ENCODE measurements at places on chromosomes 11 and 22. TPM values are rescaled to one million over a fixed set of nuclear protein-coding genes. Genes with fewer than 3 reads are reported as not detected.

Gene BIK
- total RNA-seq: not detected

Gene TRIM6
- 0.72 TPM for total RNA-seq

Gene MFRP
- not detected for total RNA-seq

Gene PGA5
- not detected for total RNA-seq

Gene AIFM3
- total RNA-seq: not detected

Gene ATG16L2
- total RNA-seq: 6.1 TPM

Gene ZNHIT2
- 10.1 TPM for total RNA-seq

Gene OR5B21
- total RNA-seq: not detected

Gene PYGM
- 5.8 TPM for total RNA-seq

Gene TPBGL
- 0.16 TPM for total RNA-seq

Gene LIF
- 9.7 TPM for total RNA-seq

Gene LINC01488
- total RNA-seq: not detected

Gene SLC25A45
- 2.0 TPM for total RNA-seq

Gene MPST
- total RNA-seq: 111 TPM

Measured in cardiac atrium fibroblast (primary cell).